ENCODE measurements at places on chromosomes 13 and 19.
A peak's percentile ranks its signal among the peaks of the same experiment; 100 is the strongest.

GRCh38 chr19:49690656-49691242, at the start of gene CPT1C:
Gene CPT1C, plus strand, starts transcription at chr19:49691116. Its CDS starts 1,137 bp downstream, at chr19:49692253.
- H3K36me3 ChIP-seq: peaks cover 12% of the 10 kb centered on the region
- peaks cover 34% of the 10 kb centered on the region for H3K27me3 ChIP-seq
- no peak for DNase-seq
- peaks cover 25% of the 10 kb centered on the region for H3K4me1 ChIP-seq
- peak within 1 kb of the TSS; percentile 80 for H3K4me3 ChIP-seq

GRCh38 chr13:110263888-110264287, 43.1 kb downstream of the COL4A1 start:
- no peaks in the 10 kb centered on the region for H3K4me1 ChIP-seq
- H3K27ac ChIP-seq: no peak overlapping the region
- H3K36me3 ChIP-seq: no peaks in the 10 kb centered on the region
- no peak overlapping the region for H3K4me3 ChIP-seq

GRCh38 chr19:45637890-45638667, 1.1 kb downstream of the EML2 start:
- peak overlapping the region; percentile 77 for H3K27ac ChIP-seq
- H3K4me3 ChIP-seq: peak overlapping the region; percentile 95
- peaks cover 36% of the 10 kb centered on the region for H3K4me1 ChIP-seq
- H3K36me3 ChIP-seq: peaks cover 15% of the 10 kb centered on the region

GRCh38 chr13:103326326-103326725, 260.1 kb upstream of the SLC10A2 start:
- H3K36me3 ChIP-seq: no peaks in the 10 kb centered on the region
- H3K4me3 ChIP-seq: no peak overlapping the region
- H3K27ac ChIP-seq: no peak overlapping the region
- DNase-seq: no peak

DNA sequence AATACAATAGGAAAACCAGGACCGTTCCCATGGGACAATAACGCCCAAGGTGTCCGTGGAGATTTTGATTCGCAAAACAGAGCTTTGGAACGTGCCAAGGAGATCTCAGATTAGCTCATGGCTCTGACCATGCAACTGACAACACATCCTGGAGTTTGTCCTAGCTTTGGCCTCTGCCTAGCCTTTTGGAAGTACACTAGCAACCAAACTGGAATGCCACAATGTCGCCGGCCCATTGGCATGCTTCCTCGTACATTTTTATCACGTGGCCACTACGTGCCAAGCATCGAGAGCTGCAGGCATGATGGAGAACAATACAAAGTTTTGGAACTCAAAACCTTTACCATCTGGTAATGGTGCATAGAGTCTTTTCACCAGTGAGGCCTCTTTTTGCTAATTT, 256.5 kb downstream of the DCLK1 start:
- no peak for DNase-seq
- no peak overlapping the region for H3K27ac ChIP-seq
- H3K4me3 ChIP-seq: no peak overlapping the region
- peaks cover 2% of the 10 kb centered on the region for H3K36me3 ChIP-seq

GRCh38 chr19:17554968-17555479, 425 bp upstream of the COLGALT1 start:
- H3K4me3 ChIP-seq: peak overlapping the region; percentile 83
- peaks cover 16% of the 10 kb centered on the region for H3K4me1 ChIP-seq
- no peaks in the 10 kb centered on the region for H3K27me3 ChIP-seq
- peak overlapping the region; percentile 13 for H3K27ac ChIP-seq
- DNase-seq: no peak
- peaks cover 5% of the 10 kb centered on the region for H3K36me3 ChIP-seq

DNA sequence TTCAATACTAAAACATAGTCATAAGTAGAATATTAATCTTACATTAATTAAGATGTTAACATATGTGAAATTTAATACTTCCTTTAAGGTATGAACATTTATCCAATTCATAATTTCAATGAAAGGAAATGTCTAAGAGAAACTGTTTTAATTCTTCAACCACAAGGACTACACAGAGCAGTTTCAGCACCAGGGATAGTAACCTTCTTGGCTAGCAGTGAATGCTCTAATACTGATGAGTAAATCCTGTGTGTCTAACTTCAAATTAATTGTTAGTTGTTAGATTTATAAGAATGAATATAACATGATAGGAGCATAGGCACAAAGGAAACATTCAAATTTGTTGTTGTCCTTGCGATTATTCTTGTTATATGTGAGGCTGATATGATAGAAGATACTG, 15.6 kb upstream of the NBEA start:
- no peaks in the 10 kb centered on the region for H3K4me1 ChIP-seq
- H3K4me3 ChIP-seq: no peak overlapping the region
- no peaks in the 10 kb centered on the region for H3K36me3 ChIP-seq
- no peaks in the 10 kb centered on the region for H3K27me3 ChIP-seq
- no peak for DNase-seq

GRCh38 chr19:6737873-6738786, 750 bp upstream of the GPR108 start:
- H3K4me3 ChIP-seq: peak overlapping the region; percentile 89
- H3K4me1 ChIP-seq: peaks cover 35% of the 10 kb centered on the region
- H3K36me3 ChIP-seq: peaks cover 21% of the 10 kb centered on the region
- DNase-seq: peak; percentile 63
- peak overlapping the region; percentile 100 for H3K27ac ChIP-seq

DNA sequence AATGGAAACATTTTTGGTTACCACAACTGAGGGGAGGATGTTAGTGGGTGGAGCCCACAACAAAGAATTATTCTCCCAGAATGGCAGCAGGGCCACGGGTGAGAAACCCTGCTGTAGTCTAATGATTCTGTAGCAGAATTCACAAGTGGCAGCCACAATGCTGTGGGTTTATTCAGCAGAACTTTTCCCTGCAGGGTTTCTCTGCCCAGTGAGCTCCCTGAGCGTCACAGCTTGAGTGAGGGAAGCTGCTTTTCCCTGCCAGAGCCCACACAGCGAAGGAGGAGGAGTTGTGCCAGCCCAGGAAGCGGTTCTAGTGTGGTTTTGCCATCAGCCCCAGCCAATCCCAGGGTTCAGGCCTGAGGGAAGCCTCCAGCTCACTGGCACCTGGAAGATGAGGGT, 4.4 kb downstream of the ATP12A start:
- peaks cover 32% of the 10 kb centered on the region for H3K4me1 ChIP-seq
- no peak overlapping the region for H3K27ac ChIP-seq
- peak overlapping the region; percentile 46 for H3K4me3 ChIP-seq
- peaks cover 42% of the 10 kb centered on the region for H3K27me3 ChIP-seq

DNA sequence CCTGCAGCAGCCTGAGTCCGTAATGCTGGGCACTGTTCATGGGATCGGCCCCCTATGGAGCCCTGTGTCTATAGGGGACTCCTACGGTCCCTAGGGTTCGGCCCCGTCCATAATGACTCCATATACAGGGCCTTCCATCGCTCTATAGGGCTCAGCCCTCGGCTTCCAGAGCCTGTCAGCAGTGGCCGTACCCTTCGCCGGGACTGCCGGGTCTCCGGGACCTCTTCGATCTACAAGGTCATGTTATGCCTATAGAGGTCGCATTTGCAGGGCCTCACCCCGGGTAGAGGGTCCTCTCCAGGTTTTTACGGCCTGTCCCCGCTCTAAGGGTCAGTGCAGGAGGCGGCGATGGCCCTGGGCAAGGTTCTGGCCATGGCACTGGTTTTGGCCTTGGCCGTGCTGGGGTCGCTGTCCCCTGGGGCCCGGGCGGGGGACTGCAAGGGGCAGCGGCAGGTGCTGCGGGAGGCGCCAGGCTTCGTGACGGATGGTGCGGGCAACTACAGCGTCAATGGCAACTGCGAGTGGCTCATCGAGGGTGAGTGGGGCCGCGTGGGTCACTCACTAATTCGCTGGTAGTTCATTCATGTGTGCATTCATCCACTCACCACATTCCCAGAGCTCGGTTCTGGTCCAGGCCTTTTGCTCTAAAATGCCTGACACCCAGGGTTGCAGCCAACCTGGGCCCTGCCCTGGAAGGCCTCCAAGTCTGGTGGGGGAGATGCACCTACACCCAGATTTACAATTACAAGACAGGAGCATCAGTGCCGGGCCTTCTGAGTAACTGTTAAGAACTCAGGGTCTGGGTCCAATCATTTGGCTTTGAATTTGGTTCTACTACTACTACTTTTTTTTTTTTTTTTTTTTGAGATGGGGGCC, 699 bp downstream of the MEGF8 start:
- DNase-seq: no peak
- H3K4me3 ChIP-seq: peak overlapping the region; percentile 96
- peaks cover 7% of the 10 kb centered on the region for H3K36me3 ChIP-seq
- peaks cover 29% of the 10 kb centered on the region for H3K4me1 ChIP-seq

DNA sequence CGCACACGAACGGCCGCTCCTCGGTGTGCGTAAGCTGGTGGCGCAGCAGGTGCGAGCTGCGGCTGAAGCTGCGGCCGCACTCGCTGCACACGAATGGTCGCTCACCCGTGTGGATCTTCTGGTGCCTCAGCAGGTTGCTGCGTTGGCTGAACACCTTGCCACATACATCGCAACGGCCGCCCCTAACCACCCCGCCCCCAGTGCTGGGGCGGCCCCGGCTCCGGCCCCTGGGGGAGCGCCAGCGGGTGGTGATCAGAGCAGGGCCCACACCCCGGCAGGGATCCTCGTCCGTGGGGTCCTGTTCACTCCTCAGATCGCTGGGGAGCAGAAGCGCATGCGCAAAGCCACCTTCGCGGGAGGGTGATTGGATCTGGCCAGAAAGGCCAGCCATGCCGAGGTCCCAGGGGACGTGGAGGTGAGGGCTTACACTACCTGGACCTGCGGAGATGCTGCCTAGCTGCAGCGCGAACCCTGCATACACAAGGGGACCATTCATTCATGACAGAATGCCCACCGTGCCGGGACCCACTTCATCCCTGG, 4.7 kb upstream of the UBE2M start:
- H3K27me3 ChIP-seq: no peaks in the 10 kb centered on the region
- no peak for DNase-seq
- peak overlapping the region; percentile 96 for H3K4me3 ChIP-seq
- H3K27ac ChIP-seq: no peak overlapping the region

DNA sequence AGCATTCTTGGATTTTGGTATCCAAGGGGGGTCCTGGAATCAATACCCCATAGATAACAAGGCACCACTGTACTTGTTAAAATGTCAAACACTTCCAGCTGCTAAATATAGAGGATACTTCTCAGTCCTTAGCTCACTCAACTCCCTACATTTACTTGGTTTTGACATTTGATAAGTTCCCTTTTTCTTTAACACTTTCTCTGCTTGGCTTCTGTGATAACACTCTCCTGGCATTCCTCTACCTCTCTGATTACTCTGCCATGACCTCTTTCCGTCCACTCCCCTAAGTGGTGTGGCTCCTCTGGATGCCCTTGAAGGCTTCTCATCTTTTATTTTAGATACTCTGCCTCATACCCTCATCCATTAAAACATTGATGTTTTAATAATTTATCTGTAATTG, 65.2 kb downstream of the MICU2 start:
- H3K27me3 ChIP-seq: no peaks in the 10 kb centered on the region
- H3K27ac ChIP-seq: no peak overlapping the region
- H3K4me3 ChIP-seq: no peak overlapping the region
- H3K4me1 ChIP-seq: peaks cover 20% of the 10 kb centered on the region

DNA sequence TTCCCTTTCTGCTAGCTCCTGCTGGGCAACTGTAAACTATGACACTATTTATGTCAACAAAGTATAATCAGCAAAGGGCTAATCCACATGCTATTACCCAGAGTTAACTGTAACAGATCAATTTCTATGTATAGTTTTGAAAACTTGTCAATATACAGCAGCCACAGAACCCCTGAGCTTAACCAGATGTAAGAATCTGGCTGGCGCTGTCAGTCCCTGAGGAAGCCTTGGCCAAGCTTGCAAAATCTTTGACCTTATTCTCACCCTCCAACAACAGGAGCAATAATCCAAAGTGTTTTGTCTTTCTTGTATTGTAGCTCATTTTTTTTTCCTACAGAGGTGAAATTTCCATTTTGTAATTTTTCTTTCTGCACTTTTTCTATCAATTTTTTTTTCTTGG, 1230.1 kb upstream of the SLC10A2 start:
- DNase-seq: no peak

DNA sequence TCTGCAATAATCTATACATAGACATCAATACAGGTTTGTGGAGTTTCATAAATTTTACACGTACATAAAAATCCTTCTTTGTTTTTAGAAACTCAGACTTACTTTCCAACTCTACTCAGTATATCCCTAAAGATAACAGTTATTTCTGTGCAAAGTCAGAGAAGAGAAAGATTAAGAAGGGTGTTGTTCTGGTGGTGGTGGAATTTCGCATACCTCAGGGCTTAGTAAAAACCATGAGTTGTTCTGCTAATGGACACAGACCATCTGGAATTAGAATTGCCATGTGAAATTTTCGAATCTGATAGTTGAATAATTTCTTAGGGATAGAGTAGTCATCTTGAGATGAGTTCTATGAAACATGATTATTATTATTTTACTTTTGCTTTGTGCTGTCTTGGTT, 102.7 kb downstream of the ZAR1L start:
- DNase-seq: no peak
- no peak overlapping the region for H3K4me3 ChIP-seq
- H3K4me1 ChIP-seq: no peaks in the 10 kb centered on the region
- peaks cover 1% of the 10 kb centered on the region for H3K27me3 ChIP-seq

- no peak overlapping the region for H3K4me3 ChIP-seq
- H3K36me3 ChIP-seq: no peaks in the 10 kb centered on the region
- H3K27ac ChIP-seq: no peak overlapping the region
- no peak for DNase-seq
- H3K27me3 ChIP-seq: peaks cover 48% of the 10 kb centered on the region
- no peaks in the 10 kb centered on the region for H3K4me1 ChIP-seq
These were observed 99.0 kb downstream of the LACC1 start for GRCh38 chr13:43978688-43979087.

DNA sequence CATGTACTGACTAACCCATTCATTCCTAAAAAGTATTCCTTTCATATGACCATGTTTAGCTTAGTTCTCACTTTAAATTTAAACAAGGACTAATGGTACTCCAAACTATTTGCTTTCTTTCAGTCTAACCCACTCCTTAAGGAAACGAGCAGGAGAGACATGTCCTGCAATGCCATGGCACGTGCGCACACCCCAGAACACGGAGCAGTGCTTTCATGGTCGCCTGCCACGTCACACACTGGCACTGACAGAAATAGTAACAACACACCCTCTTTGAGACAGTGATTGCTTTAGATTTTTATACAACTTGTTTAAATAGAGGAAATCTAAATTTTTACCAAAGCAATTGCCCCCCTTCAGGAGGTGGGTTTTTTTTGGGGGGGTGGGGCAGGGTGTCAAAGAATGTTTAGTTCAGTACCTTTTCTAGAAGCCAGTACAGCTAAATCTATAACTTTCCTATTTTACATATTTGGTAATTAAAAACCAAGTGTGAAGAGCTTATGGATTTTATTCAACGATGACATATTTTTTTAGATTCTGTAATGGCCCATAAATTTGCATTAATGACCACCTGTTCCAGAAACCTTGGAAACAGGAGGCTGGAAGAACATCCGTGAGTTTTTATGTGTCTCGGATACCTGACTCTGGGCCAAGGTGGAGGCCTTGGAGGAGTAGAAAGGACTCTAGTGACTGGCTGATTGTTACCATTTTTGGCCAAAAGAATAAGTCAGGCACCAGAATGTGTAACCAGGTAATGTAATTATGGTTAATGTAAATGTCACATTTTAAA, 247.1 kb downstream of the DCT start:
- no peak overlapping the region for H3K27ac ChIP-seq
- no peaks in the 10 kb centered on the region for H3K27me3 ChIP-seq
- peaks cover 13% of the 10 kb centered on the region for H3K4me1 ChIP-seq
- H3K4me3 ChIP-seq: no peak overlapping the region

- H3K4me1 ChIP-seq: peaks cover 42% of the 10 kb centered on the region
- H3K4me3 ChIP-seq: no peak overlapping the region
- peaks cover 2% of the 10 kb centered on the region for H3K36me3 ChIP-seq
- no peaks in the 10 kb centered on the region for H3K27me3 ChIP-seq
- no peak for DNase-seq
- no peak overlapping the region for H3K27ac ChIP-seq
These were observed 109.4 kb downstream of the CRYL1 start for GRCh38 chr13:20416223-20416745.
